Ascending aorta (tissue), 2 donors: ENCODE measurements at places on chromosomes 13 and 19. TPM values are rescaled to one million over a fixed set of nuclear protein-coding genes. Genes with fewer than 3 reads are reported as not detected.

DNA sequence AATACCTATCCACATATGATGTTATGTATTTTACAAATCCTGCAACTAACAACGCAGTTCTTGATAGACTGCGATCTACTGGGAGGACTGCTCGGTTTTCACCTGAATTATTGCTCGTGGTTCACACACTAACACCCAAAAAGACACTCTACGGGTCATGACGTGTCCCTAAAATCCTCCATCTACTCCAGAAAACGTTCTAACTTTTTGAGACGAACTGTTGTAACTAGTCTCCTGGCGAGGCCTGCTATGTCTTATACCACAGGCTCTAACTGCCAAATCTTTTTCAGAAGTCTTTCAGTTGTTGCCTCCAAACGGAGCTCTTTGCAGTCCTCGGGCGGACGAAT lies 108.2 kb downstream of the KCNRG start:
- no peak for DNase-seq

- no peak for DNase-seq
These were observed 140.3 kb upstream of the GPC6 start for GRCh38 chr13:93086329-93086728.

DNA sequence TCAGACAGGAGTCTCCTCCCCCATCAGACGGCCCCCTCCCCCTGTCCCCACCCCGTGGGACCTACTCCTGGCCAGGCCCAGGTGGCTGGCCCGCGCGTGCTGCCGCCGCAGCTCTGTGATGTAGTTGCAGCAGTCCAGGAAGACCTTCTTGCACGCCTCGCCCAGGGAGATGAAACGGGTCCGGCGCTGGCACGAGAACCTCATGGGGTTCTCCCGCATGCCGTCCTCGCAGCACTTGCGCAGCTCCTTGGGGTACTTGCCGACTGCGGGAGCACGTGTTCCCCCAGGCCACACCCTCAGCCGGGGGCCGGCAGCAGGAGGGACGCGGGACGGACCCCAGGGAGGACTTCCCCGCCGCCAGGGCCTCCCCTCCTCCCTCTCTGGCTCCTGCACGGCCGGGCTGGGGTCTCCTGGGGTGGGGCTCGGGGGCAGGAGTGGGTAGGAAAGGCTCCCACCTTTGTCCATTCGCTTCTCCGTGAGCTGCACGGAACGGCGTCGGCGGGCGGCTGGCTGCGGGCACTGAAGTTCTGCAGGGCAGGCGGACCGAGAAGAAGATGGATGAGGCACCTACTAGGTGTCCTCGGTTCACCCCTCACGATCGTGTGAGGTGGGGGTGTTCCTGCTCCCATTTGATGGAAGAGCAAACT lies 13.3 kb downstream of the C3 start:
- no peak for DNase-seq

- no peak for DNase-seq
These were observed 67.1 kb downstream of the KDM4B start for GRCh38 chr19:5035793-5036697.

DNA sequence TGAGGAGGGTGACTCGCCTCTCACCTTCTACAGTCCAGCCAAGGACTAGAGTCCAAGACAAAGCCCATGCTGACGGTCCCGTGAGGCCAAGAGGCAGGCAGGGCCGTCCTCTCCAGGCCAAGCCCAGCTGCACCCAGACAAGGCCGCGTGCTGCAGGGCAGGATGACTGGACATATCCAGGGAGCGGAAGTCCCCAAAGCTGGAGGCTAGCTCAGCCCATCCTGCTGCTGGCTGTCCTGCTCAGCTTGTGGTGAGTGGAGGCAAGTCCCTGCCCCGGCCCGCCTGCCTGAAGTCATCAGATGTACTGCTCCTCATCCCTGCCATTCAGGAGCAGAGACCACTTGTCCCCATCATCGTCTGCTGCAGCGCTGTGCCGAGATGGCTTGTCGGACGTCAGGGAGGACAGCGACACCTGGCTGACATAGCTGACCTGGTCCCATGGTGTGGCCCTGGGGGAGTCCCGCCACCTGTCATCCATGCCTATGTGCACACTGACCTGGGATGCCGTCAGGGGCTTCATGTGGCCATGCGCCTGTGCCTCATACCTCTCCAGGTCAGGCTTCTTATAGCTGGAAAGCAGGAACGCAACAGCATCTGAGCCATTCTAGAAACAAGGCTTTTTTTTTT lies 72.8 kb downstream of the CCDC70 start:
- DNase-seq, result no peak

GRCh38 chr13:99150575-99151361 lies 49.9 kb upstream of the UBAC2 start:
- no peak for DNase-seq

PRSS57 gene
- not detected for total RNA-seq

CRX gene
- total RNA-seq, result not detected

GRCh38 chr19:15644816-15645215 lies 4.1 kb downstream of the CYP4F3 start:
- no peak for DNase-seq

TLE2 gene
- 86.3 TPM for total RNA-seq

F2RL3 gene
- 7.6 TPM for total RNA-seq

TPTE2 gene
- total RNA-seq, result not detected

GRCh38 chr13:39521701-39522100 lies 81.3 kb downstream of the LHFPL6 start:
- DNase-seq, result no peak

FBXL12 gene
- total RNA-seq, result 64.4 TPM
